ENCODE measurements at places on chromosomes 6 and 20.

- DNase-seq = no peak
- peaks cover 21% of the 10 kb centered on the region for H3K27me3 ChIP-seq
- no peak overlapping the region for H3K27ac ChIP-seq
- H3K4me1 ChIP-seq = no peaks in the 10 kb centered on the region
Measured at GRCh38 chr6:117409863-117410262, 15.9 kb downstream of the ROS1 start.

DNA sequence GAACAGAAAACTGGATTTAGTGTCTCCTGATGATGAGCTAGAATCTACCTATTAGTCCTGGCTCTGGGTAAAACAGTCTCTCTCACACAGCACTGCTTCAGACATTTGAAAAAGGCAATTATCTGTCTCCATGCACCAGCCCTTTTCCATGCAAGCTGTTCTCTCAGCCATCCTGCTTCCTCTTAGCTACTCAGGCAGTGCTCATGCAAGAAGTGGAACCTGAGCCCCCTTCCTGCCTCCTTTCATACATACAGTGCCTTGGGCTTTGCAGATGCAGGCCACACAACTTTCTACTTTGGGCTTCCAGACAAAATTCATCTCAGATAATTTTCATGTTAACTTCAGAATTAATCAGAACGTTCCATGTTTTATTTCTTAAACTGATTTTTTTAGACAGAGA lies 151.3 kb downstream of the RALGAPA2 start:
- H3K36me3 ChIP-seq = peaks cover 7% of the 10 kb centered on the region
- no peaks in the 10 kb centered on the region for H3K27me3 ChIP-seq
- H3K27ac ChIP-seq = no peak overlapping the region
- H3K4me1 ChIP-seq = no peaks in the 10 kb centered on the region

GRCh38 chr20:6489361-6490171 lies 277.9 kb upstream of the BMP2 start:
- no peak for DNase-seq
- H3K27ac ChIP-seq = no peak overlapping the region
- no peaks in the 10 kb centered on the region for H3K4me1 ChIP-seq
- H3K36me3 ChIP-seq = no peaks in the 10 kb centered on the region
- H3K27me3 ChIP-seq = no peaks in the 10 kb centered on the region

- no peak overlapping the region for H3K27ac ChIP-seq
- peaks cover 22% of the 10 kb centered on the region for H3K4me1 ChIP-seq
- DNase-seq = no peak
- peaks cover 38% of the 10 kb centered on the region for H3K36me3 ChIP-seq
- H3K4me3 ChIP-seq = no peak overlapping the region
- H3K27me3 ChIP-seq = no peaks in the 10 kb centered on the region
Measured at GRCh38 chr6:34650823-34651222, 45.7 kb downstream of the ILRUN start.

- peak; percentile 5 for DNase-seq
- H3K36me3 ChIP-seq = no peaks in the 10 kb centered on the region
- peaks cover 17% of the 10 kb centered on the region for H3K4me1 ChIP-seq
Measured at GRCh38 chr6:122610690-122611455, 668 bp downstream of the PKIB start.

DNA sequence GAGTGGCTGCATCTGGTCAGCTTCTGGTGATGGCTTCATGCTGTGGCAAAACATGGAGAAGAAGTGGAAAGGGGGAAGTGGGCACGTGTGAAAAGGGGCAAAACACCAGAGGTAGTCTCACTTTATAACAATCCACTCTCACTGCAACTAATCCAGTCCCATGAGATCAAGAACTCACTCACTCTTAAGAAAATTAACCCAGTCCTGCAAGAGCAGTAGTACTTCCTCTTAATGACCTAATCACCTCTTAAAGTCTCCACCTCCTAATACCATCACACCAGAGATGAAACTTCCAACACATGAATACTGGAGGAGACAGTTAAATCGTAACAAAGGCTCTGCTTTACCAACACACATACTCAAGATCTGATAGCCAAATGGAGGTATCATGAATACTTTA lies 152.6 kb downstream of the THEMIS start:
- no peak for DNase-seq
- H3K27ac ChIP-seq = peak overlapping the region; percentile 36
- H3K36me3 ChIP-seq = peaks cover 30% of the 10 kb centered on the region
- no peak overlapping the region for H3K4me3 ChIP-seq
- H3K4me1 ChIP-seq = peaks cover 25% of the 10 kb centered on the region

Data from activated CD4-positive, alpha-beta T cell treated with anti-CD3 and anti-CD28 coated beads, Interleukin-2, amount 10 ng/mL, durations not matched to agents 7 days and 5 days (primary cell).